Stimulated activated CD8-positive, alpha-beta memory T cell treated with anti-CD3 and anti-CD28 coated beads, Interleukin-7, amount 100 ng/mL, for 1 hour (primary cell): ENCODE measurements at places on chromosomes 7 and 10.

DNA sequence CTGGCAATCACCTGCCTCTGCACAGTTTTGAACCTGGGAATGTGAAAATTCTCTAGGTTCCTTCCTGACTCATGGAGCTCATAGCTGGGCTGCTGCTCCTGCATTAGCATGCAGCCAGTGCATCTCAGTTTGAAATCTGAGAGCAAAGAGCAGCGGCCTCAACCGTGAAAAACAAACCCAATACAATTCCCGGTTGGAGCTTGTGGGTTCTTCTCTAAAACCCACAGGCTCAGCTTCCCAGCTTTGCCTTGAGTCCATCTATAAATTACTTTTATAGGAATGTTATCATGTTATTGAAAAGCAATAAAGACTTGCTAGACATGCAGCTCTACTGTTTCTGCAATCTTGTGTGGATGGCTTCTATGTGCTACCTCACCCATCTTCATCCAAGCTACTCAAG is 191.7 kb downstream of the CXCL12 start:
- DNase-seq: no peak

DNA sequence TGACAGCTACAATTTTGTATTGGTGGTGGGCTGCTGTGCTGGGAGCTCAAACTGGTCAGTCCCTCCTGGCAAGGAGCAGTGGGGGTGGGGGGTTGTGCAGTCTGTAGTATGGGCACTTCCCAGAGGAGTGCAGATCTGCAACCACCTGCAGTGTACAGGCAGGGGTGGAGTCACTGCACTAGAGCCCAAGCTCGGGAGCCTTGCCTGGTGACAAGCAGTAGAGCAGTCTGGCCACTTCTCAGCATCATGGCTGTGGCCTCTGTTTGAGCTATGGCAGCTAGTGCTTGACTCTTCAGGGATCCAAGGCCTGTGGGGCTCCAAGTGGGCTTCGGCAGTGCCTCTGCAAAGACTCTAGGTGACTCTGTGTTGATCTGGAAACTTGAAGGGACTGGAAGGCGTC is 585.1 kb upstream of the GRM3 start:
- DNase-seq: no peak

DNA sequence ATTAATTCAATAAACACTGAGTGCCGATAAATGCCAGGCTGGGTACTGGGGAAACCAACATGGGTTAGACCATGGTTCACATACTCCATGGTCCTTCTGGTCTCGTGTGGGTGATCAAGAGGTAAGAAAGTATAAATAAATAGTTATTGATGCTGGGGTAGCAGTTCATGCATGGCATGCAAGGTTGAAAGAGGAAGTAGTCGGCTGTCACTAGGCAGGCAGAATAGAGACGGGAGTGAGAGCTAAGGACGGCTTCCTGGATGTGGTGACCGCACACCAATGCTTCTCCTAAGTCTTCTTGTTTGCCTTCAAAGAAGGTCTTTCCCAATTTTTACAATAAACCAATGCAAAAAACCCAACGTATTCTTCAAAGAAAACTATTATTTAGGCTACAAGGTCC is 208.6 kb downstream of the ADAM12 start:
- no peak for DNase-seq

DNA sequence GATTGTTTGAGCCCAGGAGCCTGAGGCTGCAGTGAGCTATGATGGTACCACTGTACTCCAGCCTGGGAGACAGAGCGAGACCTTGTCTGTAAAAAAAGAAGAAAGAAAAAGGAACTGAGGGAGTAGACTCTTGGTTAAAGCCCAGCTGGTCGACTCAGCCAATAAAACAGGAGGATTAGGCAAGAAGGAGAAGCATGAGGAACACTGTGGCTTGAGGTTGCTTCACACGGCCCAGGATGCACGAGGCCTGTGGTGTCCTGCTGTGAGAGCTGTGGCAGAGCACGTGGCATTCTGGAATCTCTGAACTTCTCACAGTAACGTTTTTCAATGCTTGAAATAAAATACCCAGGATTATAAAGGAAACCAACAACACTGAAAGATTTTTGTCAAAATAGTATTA is 93.3 kb downstream of the CUL2 start:
- DNase-seq: no peak

DNA sequence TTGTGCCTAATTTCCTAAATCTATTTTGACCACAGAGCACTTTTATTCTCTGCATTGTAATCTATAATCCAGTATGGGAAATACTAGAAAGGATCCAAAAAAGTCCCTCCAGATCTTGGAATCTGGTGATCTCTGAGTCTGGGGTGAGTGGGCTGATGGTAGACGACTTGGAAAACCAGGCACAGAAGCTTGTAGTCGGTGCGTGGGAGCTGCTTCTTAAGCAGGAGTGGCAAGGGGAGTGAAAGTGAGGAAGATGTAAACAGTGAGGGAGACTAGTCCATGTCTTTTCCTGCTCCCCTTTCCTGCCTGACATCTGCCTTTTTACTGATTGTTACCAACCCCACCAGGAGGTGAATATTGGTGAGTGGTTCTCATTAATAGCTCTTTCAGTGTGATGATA is 6.8 kb downstream of the AUTS2 start:
- no peak for DNase-seq

DNA sequence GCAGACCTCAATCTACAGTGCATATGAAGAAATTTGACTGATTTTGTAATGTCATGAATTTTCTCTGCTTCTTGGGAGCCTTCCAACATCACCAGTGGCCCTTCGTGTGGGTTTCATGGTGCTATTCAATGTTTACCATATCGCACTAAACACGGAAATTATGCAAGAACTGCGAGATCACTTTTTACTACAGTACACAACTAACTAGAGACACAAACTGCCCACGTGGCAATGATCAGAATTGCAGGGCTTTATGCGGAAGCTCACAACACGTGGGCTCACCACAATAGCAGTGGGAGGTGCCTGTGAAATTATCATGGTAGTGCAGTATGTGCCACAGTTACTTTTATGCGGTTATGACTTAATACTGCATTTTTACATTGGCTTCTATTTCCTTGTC is 449.7 kb upstream of the KLF6 start:
- DNase-seq: peak; percentile 7

- DNase-seq: no peak
These were observed 28.6 kb upstream of the PWWP2B start for GRCh38 chr10:132368391-132368790.

DNA sequence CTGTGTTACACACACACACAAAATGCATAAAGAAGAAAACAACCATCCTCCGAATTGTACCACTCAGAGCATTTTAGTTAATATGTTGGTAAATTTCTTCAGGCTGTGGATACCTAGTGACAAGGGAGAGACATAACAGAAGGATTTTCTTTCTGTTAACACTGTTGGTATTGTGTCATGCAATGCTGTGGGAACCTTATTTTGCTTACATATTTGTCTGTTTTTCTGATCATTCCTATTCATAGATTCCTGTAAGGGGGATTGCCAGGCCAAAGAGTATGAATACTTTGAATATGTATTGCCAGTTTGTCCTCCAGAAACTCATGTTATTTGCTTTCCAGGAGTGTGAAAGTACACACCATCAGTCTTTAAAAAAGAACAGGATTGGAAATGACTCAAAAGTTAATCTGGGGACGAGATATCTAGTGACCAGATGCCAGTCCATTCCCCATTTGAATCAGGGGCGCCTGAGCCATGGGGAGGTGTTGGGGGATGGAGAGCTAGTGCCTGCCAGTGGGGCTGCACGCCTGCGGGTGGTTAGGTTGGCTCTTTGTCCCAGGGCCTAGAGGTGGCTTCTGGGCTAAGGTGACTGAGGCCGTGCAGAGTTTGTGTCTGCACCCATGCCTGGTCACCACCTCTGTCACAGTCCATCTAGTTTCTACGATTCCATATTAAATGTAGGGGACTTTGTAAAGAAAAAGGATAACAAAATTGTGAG is 142.0 kb downstream of the PTPN20 start:
- no peak for DNase-seq

DNA sequence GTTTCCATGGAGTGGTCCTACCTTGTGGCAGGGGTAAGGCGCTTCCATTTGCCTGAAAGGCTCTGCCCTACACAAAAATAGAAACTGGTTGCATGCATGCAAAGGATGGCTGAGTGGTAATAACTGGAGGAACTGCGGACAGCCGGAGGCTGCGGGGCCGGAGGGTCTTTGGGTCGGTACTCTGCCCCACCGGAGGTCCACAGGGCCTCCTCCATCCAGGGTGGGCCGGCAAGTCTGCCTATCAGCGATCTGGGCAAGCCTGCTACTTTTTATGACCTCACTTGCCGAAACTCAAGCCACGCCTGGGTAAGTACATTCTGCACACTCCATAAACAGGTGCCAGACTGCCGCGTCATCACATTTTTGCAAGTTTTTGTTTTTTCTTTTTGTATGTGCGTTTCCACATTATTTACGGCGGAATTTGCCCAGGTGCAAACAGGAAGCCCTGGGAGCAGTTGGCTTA is 30.0 kb downstream of the TACC2 start:
- DNase-seq: no peak

DNA sequence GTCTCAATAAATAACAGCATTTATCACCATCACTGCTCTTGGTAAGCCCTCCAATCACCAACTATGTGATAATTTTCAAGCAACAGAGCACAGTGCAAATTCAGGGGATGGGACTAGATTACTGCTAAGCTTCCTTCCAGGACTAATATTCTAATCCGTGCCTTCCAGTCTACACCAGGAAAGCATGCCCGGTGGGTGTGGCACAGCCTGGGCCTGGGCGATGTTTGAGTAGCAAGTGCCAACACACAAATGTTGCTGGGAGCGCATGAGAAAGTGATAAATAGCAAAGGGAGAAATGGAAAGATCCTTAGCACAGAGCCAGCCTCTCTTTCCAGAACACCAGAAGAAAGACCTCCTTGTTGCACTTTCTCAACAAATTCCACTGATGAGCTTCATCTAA is 13.5 kb upstream of the TM9SF3 start:
- no peak for DNase-seq

GRCh38 chr7:44292420-44292817 is 33.0 kb downstream of the CAMK2B start:
- DNase-seq: no peak

GRCh38 chr10:104589431-104589830 is 51.7 kb upstream of the SORCS3 start:
- no peak for DNase-seq

- no peak for DNase-seq
These were observed 19.8 kb downstream of the HNRNPA2B1 start for GRCh38 chr7:26180792-26181198.

- no peak for DNase-seq
These were observed 21.5 kb downstream of the RPP38 start for GRCh38 chr10:15118615-15119014.

GRCh38 chr7:102444961-102445673 is 11.7 kb downstream of the ORAI2 start:
- no peak for DNase-seq

DNA sequence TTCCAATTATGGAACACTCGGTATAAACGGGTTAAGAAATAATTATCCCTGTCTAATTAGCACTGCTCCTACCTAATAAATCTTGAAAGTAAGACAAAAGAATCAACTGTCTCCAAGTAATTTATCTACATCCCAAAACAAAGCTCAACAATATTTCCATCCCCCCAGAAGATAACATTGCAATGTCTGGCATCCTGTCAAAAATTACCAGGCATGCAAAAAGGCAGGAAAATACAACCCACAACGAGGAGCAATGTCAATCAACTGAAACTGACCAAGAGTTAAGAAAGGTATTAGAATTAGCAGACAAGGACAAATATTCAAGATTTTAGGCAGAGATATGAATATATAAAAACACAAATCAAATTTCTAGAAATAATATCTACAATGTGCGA is 84.5 kb upstream of the SVIL start:
- no peak for DNase-seq

DNA sequence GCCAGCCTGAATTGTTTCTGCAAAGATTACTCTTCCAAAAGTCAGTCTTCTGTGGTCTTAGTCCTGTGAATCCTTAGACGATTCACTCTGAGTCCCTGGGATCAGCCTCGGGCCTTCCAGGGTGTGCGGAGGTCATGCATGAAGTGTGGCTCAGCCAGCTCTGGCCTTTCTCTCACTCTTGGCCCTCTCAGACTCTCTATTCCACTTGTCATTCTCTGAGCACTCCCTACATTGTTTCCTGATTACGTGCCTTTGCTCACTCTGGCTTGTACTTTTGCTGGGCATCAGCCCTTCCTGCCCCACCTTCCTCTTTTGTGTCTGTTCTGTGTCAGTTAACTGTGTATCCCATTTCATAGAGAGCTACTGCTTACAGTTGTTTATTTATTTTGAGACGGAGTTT is 36.0 kb downstream of the CCNY start:
- DNase-seq: no peak

GRCh38 chr10:80474597-80474910 is 20.4 kb downstream of the TSPAN14 start:
- DNase-seq: no peak

DNA sequence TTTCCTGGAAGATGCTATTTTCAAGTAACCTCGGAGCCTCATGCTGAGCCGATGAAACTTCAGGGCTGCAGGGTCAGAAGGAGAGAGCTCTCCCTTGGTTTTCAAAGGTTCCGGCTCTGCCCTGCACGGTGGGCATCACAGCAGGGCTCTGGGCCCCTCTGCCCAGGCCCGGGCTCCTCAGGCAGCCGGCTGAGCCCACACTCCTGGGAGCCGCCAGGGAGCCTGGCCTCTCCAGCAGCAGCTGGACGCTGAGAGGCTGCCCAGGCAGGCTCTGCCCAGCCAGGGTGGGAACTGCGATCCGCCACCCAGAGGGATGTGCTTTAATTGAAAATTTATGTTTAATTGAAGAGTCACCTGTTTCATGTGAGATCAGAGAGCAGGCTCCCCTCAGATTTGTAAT is 97.5 kb upstream of the MGMT start:
- DNase-seq: no peak

GRCh38 chr7:94420328-94420727 is 25.6 kb downstream of the COL1A2 start:
- DNase-seq: no peak

GRCh38 chr10:122237331-122237990 is 33.6 kb upstream of the BTBD16 start:
- DNase-seq: no peak

- no peak for DNase-seq
These were observed 35.6 kb downstream of the SRPK2 start for GRCh38 chr7:105352901-105353668.
